ENCODE measurements at places on chromosomes 12 and 14.

GRCh38 chr12:23535441-23535840 is 414.0 kb downstream of the SOX5 start:
- no peak for DNase-seq

GRCh38 chr12:83161456-83161855 is 474.8 kb downstream of the TMTC2 start:
- no peak for DNase-seq

DNA sequence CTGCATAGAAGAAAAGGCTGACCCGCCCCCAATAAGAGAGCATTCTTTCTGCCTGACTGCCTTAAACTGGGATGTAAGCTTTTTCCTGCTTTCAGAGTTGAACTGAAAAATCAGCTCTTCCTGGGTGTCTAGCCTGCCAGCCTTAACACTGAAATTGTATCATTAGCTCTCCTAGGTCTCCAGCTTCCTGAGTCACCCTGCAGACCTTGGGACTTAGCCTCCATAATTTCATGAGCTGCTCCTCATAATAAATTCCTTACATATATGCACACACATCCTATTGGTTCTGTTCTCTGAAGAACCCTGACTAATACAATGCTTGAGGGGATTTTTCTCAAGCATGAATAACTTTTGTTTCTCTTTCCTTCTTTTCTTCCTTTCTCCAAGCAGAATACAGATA is 76.4 kb upstream of the FAR2 start:
- DNase-seq = no peak

- DNase-seq = no peak
Measured at GRCh38 chr12:114774197-114774596, 90.2 kb upstream of the TBX3 start.

GRCh38 chr14:44979273-44979672 is 17.3 kb downstream of the TOGARAM1 start:
- no peak for DNase-seq

DNA sequence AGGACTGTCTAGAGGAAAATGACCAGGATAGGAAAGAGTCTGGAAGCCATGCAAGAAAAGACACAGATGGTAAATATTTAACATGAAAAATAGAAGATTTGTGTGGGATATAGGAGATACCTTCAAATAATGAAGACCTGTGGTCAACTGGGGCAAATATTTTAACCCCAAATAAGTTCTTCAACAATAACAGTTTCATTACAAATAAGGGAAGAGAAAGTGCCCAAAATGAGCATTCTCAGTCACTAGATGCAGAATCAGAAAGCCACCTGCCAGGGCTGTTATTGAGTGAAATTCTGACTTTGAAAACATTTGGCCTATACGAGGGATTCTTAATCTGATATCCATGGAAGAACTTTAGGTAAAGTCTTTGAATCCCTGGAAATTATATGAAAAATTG is 231.2 kb upstream of the PLEKHG7 start:
- DNase-seq = no peak

All from OCI-M1 (cell line).